Inflammatory macrophage treated with lipopolysaccharide for 1 hour (primary cell): ENCODE measurements at places on chromosomes 5 and 9.

GRCh38 chr5:132081458-132081857, 7.9 kb downstream of the CSF2 start:
- no peak for DNase-seq

DNA sequence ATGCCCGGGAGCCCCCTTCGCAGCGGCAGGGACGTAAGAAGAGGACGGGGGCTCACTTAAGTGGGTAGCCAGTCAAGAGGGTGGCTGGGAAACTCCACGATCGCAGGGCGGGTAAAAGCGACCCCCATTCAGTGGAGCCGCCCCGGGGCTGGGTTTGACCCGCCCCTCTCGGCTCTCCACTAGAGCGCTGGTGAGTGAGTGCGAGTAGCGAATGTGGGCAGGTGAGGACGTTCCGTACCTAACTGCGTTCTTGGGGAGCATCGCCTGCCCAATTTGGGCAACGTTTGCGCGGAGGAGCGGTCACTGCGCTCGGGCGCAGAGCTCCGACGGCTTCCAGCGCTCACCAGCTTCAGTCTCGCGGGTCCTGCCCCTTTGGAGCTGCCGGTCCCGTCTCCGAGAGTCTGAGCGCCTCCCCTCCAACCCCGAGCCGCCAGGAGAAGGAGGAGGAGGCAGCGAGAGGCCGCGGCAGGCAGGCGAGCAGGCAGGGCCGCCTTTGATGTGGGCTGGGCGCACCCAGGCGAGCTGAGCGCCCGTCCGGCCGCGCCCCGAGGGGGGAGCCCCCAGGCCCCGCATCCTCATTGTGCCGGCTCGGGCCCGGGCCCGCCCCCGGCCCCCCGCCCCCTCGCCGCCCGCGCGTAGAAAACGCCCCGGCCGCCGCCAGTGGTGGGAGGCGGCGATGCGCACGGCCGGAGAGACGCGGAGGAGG, at the start of gene FGF18:
FGF18 (plus strand) TSS at position 666 of the 706 bp plus-strand sequence. CDS start 553 bp downstream, outside the sequence.
- DNase-seq: no peak

GRCh38 chr9:4849369-4849768, 56.6 kb downstream of the RCL1 start:
- DNase-seq: no peak

DNA sequence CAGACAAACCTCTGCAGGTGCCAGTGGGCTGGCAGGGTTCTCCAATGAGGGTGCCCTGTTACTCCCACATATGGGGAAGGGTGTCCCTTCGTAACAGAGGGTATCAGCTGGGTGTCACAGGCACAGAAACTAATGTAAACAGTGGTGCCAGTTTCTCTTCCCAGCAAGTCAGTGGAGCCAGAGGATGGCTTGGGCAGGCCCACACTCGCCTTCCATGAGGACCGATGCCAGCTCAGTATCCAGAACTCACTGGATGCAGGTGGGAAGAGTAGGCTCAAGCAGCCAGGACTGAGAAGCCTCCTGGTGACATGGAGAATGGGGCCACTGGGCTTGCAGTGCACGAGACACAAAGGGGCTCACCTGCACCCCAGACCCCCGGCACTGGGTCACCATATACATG, 30.4 kb downstream of the FSTL4 start:
- DNase-seq: no peak

- no peak for DNase-seq
Measured at GRCh38 chr5:169442913-169443784, 140.4 kb upstream of the SPDL1 start.

DNA sequence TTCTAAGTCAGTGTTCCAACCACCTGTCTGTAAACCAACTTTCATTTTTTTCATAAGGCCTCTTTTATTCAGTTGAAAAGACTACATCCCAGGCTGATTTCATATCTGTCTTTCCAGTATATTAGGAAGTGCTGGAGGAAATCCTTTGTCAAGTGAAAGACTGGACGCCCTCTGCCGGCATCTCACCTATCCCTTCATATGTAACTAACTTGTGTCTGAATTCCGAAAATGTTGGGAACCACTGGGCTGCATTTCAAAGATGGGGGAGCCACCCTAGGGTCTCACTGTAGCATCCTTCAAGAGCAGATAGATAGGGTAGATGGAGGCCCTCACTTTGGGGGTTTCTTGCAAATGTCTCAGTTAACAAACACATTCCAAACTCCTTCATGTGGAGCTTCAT, 569.8 kb downstream of the CTNND2 start:
- DNase-seq: no peak

DNA sequence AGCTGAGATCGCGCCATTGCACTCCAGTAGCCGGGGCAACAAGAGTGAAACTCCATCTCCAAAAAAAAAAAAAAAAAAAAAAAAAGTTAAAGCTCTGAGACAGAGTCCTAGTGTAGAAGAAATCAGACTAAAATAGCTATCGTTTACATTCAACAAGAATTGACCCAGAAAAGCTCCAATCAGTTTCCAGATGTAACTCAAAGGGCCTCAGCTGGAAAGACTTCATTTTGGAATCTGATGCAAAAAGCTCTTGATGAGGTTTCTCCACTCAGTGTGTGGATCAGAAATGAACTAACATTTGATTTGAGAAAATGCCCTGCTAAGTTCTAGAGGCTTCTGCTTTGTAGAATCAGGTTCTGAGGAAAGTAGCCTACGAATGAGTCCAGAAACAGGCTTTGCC, 7.2 kb upstream of the C1QTNF2 start:
- DNase-seq: no peak

- DNase-seq: no peak
Measured at GRCh38 chr5:179422908-179423481, 77.7 kb upstream of the ADAMTS2 start.

DNA sequence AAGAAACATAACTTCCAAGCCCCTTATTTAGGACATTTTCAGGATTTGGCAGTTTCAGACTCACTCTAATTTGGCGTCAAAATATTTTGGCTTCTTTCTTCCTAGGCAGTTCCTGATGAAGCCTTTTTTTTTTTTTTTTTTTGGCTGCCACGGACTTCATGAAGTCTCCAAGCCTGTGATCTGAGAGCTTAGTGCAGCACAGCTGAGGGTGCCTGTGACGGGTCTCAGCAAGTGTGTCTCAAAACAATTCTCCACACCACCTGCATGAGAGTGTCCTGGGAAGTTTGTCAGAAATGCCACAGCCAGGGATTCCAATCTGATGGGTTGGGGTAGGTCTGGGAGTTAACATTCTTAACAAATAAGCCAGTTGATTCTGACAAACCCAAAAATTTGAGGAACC, 6.0 kb upstream of the ESM1 start:
- no peak for DNase-seq

DNA sequence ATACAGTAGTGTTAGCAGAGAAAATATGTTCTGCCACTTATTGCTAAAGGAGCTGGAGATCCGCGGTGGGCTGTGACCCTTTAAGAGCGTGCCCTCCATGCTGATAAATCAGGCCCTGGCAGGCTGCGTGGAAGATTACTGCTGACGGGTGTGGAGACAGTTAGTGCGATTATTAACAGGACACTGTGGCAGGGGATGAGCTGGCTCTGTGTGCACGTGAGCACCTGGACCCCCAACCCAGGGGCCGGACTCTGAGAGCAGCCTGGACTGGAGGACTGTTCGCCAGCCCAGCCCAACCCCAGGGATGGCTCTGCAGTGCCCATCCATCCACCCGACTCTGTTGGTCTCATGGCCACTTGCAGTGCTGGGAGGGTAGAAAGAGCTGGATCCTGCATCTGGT, 162.0 kb downstream of the MELK start:
- DNase-seq: no peak

GRCh38 chr9:79023134-79023580, 548.6 kb upstream of the TLE4 start:
- no peak for DNase-seq

DNA sequence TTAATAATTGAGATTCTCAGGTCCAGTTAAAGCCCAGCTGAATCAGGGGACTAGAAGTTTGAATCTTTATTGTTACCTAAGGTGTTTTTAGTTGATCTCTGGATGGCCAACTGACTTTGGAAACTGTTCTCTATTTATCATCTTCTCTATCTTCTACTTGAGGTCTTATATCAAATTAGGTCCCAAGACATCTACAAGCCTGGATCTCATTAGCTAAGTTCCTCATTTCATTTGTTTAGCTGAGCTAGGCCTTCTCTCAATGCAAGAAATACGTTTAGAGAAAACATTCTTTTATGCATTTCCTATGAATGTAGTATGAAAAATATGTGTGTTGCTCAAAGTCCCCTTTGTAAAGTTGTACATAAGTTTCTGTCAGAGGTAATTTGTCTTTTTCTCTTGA, 196.6 kb downstream of the PTTG1 start:
- no peak for DNase-seq

DNA sequence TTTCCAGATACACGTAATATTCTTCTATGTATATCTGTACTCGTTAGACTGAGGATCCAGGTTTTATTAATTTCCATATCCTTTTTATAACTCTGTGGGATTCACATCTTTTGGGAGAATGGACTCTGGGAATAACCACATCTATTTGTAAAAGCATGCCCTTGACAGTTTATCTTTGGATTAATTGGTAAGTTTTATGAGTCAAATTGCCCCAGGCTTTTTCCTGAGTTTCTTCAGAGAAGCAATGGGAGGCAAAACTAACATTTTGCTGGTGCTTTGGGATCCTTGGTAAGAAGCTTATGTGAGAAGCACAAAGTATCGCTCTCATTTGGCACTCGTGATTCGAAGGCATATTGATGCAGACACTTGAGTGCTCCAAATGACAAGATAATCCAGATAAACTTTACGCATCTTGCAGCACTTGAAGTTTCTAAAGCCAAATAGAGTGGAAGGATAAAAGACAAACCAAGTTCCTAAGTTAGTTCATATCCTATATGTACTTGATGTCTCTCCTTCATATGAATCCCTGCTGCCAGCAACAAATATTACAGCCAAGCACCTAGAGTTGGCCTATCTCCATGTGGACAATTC, 324.7 kb downstream of the TLE4 start:
- DNase-seq: no peak

- no peak for DNase-seq
Measured at GRCh38 chr9:110536822-110537221, 42.7 kb downstream of the SVEP1 start.

DNA sequence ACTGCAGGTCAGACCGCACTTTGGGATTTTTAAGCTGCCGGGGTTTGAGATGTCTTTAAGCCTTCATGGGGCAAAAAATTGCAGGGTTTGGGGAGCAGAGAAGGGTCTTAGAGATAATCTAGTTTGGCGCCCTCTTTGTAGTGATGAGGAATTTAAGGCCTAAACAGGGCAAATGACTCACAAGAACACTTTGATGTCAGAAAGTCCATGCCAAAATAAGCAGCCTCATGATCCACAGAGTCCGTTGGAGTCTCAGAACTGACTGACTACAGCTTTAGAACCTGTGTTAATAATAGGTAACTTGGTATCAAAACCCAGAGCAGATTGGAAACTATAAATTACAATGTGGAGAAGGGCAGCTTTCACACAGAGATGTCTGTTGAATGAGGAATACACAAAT, 35.9 kb upstream of the PTGS1 start:
- DNase-seq: no peak

DNA sequence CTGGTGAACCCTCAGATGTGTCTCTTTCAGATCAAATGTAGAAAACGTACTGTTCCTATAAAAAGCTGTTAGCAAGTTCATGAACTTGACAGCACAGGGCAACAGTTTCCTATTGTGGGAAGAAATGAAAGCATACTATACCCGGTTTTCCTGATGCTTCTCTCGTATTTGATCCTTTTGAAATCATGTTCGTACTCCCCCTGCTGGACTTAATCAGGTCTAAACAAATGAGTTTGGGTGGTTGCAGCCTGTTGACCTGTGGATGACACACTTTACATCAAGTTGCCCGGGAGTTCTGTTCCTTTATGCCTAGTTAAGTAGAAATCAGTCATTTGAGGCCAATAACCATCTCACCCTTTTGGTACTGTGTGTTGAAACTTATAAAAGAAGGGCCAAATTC, 1992.3 kb downstream of the MAT2B start:
- peak; percentile 29 for DNase-seq

DNA sequence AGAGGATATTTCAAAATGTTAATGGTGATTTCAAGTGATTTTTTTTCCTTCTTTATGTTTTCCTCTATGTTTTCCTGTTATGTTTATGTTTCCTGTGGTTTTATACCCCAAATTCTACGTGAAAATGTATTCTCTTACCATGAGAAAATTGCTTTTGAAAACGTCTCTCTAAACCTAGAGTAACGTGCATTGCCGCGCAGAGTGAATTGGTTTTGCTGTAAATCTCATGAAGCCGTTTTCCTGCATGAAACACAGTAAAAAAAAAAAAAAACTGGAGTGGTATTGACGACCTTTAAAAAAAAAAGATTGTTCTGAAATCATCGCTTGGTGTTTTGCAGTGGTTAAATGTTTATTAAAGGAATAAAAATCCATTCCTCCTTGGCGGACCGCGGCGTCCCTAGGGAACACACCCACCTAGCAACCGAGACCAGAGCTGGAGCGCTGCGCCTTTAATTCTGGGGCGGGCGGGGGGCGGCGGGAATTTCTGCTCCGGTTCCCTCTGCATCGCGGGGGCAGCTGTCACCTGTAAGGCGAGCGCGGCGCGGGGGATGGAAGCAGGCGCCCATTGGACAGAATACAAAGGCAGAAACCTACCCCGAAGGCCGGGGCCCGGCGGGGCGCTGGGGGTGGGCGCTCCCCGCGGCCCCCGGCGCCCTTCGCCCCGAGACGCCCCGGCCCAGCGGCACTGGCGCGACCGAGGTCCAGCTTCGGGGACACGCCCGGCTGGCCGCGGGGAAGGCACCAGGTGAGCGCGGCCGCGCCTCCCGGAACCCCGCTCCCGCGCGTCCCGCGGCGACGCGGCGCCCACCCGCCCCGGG, at the start of gene SOWAHA:
SOWAHA (plus strand) TSS at position 522 of the 818 bp plus-strand sequence. CDS start 320 bp downstream, outside the sequence.
- no peak for DNase-seq

DNA sequence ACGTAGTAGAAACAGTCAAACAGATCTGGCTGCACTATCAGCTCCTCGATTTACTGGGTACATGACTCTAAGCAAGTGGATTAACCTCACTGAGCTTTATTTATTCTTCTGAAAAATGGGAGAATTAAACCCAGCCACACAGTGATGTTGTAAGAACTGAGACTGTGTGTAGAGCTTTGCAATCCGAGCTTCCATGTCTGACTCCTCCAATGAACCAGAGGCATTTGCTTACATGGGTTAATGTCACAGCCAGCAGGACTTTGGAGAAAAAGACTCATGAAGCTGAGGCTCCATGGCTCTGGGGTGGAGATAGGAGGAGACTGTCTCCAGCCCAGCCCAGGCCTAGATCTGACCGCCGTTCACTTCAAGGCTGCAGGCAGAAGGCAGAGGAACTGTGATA, 201.3 kb downstream of the CDK5RAP2 start:
- no peak for DNase-seq

- DNase-seq: peak; percentile 83
Measured at GRCh38 chr5:74316064-74316603, 324.4 kb downstream of the ENC1 start.

GRCh38 chr5:105350486-105351140, 1788.0 kb upstream of the NUDT12 start:
- DNase-seq: no peak

GRCh38 chr9:5708414-5708813, 79.5 kb downstream of the RIC1 start:
- no peak for DNase-seq

- DNase-seq: no peak
Measured at GRCh38 chr9:112378328-112379176, 1.4 kb upstream of the HSDL2 start.

DNA sequence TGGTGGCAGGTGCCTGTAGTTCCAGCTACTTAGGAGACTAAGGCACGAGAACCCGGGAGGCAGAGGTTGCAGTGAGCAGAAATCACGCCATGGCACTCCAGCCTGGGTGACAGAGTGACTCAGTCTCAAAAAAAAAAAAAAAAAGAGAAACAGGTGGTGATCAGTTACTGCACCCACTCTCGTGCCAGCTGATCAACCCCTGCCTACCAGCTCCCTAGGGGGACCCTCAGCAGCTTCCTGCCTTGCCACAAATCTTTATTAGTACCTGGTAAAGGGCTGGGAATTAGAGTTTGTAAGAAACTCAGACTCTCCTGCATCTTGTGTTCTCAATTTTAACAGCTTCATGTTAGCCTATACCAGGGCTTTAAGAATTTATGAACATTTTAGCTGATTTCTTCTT, 914.9 kb downstream of the EFNA5 start:
- DNase-seq: no peak
